ENCODE measurements at places on chromosomes 2 and 18. TPM values are rescaled to one million over a fixed set of nuclear protein-coding genes. Genes with fewer than 3 reads are reported as not detected.

Gene MTHFD2
- 15.6 TPM for total RNA-seq

Gene DNAJB2
- 122 TPM for total RNA-seq

Gene EPHA4
- 49.9 TPM for total RNA-seq

Gene EVX2
- not detected for total RNA-seq

Gene HNMT
- total RNA-seq = 19.6 TPM

Gene ASB18
- total RNA-seq = 0.13 TPM

Gene TLX2
- 0.56 TPM for total RNA-seq

Gene NT5C1B
- not detected for total RNA-seq

Gene CYRIA
- 3.6 TPM for total RNA-seq

Gene PAX3
- total RNA-seq = 13.8 TPM

Gene LRP1B
- 0.11 TPM for total RNA-seq

Gene ACMSD
- not detected for total RNA-seq

Gene HOXD13
- total RNA-seq = not detected

Gene CDK15
- 0.97 TPM for total RNA-seq

Gene DSEL
- total RNA-seq = 4.1 TPM

Gene CDH20
- total RNA-seq = 4.1 TPM

Gene CRACDL
- 11.0 TPM for total RNA-seq

DNA sequence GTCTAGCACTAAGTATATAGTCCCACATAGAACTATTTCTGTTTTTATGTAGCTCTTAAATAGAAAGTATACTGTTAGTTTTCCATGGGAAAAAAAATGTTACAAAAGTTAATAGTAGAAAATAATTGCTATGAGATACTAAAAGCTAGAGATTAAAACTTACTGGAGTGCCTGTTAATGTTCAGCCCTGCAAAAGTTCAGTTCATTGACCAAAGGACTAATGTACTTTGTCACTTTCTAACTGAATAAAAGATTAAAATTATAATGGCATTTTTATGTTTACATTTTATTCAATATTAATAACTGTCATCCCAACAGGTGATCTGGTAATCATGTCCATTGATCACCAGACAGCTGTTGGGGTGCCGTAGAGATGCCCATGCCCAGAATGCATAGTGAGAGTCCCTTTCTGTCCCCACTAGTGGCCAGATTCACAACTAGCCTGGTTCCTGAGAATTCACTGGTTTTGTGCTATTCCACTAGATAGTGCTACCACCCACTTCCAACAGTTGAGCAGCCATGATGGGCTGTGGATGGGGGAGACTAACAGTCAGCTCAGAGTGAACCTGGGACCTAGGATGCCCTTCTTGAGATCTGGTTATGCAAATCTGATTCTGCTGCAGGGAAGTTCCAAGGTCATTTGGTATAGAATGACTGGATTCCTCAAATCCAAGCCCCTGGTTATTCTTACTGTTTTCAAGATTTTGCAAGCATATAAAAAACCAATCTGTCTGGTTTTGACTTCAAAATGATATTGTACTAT lies 57.8 kb downstream of the AFTPH start:
- DNase-seq = no peak

- no peak for DNase-seq
These were observed 43.0 kb downstream of the FIGN start for GRCh38 chr2:163692611-163693482.

DNA sequence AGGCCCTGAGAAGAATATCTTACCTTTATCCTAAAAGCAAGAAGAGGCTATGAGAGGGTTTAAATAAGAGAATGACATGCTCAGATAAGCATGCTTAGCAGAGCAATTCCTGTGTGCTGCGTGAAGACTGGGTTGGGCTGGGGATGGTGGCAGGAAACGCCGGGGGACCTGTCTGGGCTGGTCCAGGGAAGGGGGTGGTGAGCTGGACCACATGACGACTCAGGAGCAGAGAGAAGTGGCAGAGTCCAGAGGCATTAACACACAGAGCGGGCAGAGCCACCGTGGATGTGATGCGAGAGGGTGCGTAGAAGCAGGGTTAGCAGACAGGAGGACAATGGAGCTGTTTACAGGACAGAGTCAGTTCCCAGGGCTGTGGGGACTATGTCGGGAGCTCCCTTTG lies 84.5 kb downstream of the ZBTB7C start:
- DNase-seq = no peak

DNA sequence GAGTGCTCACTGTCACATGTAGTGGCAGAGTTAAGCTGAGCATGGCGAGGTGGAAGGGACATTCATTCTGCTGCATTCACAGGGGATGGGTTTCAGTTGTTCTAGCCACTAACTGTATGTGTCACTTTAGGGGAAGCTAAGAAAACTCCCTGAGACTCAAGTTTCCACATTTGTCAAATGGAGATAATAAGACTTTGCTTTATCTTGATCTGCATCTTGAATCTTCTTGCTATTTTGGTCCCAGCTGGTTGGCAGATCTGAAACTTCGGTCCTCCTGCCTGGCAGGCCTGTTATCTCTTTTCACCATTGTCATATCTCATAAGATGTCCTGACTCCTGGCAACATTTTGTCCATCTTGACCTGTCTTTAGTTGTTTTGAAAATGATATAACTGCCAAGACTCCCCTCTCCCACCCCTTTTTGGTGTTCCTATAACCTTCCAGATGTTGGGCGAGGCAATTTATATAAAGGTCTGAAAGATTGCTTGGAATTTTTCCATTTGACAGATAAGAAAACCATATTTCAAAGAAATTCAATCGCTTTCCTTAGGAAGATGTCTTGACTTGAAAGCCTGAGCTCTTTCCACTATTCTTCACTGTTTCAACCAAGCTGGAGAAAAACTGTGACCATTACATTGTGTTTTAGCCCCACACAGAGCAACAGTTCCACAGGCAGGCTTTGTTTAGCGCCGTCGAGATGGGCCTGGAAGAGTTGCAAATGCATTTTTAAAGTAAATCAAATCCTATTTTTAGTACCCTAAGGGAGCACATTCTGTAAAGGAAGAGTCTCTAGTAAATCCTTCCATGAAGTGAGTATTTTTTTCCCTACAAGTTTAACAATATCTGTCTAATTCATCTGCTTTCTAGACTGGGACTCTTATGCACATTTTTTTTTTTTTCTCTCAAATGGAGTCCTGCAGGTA lies 33.4 kb downstream of the MYCN start:
- DNase-seq = no peak

GRCh38 chr2:36461039-36461681 lies 105.6 kb downstream of the CRIM1 start:
- DNase-seq = no peak

DNA sequence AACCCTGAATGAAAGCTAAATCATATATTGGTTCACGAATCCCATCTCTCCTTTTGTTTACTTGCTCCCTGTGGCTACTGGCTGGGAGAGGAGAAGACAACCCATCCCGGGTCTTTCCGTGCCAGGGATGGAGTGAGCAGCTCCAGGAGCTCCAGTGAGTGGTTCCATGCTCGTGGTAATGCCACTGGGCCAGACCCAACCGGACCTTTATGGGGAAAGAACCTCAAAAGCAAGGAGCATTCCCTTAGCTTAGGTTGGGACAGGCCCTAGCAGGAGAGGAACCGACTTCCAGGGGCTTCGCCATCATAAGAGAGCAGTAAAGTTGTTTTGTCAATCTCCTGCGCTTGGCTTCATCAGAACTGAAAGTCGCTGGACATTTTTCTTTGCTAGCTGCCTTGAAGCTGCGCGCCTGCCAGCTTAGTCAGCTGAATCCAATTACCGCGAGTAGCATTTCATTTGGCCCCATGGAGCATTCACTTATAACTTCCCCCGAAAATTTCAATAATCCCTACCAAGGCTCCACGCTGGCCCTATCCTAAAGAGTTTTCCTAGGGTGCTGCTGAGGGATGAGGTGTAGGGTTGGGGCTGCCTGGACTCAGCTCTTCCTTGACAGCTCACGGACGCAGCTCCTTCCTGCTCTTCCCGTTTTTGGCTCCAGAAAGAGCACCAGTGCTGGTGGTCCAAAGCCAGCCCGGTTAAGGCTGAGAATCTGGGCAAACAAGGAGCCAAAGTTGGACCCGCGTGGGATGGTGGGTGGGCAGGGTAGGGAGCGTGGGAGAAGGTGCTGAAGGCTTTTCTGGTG lies 4.9 kb downstream of the HOXD3 start:
- no peak for DNase-seq

DNA sequence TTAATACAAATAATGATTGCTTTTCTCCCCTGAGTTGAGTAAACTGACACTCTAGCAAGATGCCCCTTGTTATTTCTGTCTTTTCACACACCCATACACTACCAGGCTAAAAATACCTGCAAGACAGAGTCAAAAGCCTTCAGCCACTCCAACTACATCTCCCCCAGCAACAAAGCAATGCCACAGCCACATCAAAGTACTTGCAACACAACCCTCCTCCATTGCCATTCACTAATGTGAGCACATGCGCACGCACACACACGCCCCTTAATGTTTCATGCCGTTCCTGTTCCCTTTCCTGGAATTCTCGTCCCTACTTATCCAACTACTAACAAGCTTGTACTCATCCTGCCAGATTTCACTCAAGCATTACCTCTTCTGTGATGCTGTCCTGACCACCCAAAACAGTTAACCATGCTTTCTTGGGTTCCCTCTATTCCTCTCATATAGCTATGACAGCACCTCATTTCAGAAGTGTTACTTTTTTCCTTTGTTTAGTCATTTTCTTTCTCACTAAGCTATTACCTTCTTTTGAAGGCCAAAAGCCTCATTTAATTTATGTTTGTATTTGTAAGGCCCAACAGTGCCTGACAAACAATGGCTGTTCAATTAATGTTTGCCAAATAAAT lies 29.6 kb downstream of the SLC25A12 start:
- DNase-seq = no peak

- no peak for DNase-seq
These were observed 301.4 kb upstream of the TNP1 start for GRCh38 chr2:217160978-217161973.

- no peak for DNase-seq
These were observed 304.0 kb downstream of the ZNF521 start for GRCh38 chr18:25047983-25048382.

- no peak for DNase-seq
These were observed 197.9 kb downstream of the SH3BP4 start for GRCh38 chr2:235149736-235150135.

DNA sequence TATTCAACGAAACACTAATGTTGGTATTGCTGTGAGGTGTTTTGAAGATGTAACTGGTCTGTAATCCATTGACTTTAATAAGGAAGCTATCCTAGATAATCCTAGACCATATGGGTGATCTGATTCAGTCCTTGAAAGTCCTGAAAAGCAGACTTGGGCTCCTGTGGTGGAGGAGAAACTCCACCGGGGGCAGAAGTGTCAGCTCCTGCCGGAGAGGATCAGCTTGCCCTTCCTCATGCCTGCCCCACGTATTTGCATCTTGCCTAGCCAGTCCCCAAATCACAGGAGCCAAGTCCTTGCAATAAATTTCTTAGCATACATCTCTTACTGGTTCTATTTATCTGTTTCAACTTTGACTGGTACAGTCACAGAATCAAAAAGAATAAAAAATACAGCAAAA lies 144.2 kb upstream of the DLGAP1 start:
- DNase-seq = no peak

- DNase-seq = no peak
These were observed 167.1 kb upstream of the SPHKAP start for GRCh38 chr2:228348516-228349064.

DNA sequence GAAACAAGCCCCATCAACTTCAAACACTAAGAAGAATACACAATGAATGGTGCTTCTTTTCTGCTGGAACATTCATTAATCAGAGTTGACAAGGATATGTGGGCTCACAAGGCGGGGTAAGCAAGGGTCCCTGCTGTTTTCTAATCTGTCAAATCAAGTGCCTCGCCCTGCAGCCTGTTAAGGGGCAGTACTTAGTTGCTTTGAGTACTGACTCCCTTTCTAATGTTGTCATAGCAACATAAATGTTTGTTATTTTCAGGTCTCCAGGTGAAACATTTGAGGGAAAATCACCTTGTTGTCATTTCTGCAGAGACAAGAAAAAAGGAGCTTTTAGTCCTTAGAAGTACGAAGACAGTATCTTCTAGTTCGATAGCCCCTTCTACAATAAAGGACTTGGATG lies 284.7 kb upstream of the PKDCC start:
- no peak for DNase-seq

DNA sequence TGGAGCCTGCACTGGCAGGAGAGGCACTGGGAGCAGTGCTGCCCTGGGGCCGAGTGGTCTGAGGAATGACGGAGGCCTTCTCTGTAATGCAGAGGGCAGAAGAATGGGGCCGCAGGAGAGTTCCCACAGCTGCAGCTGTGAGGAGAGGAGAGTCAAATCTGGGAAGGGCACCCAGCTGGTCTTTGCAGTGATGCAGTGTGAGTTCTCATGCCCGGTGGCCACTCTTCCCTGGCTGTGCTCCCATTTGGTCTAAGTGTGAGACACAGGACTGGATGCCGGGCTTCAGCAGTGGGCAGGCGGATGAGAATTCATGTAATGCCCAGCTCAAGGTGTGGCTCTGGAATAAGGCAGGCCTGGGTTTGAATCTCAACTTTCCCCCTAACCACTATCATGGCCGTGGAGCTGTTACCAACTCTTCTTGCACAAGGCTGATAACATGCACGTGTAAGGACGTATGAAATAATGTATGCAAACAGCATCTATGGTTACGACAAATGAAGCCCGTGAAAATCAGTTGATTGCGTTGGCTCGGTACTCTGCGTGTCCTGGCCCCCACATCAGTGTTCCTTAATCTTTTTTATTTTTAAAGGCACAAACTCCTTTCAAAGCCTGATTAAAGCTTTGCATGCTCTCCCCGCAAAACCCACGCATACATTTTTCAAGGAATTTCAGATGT lies 71.6 kb downstream of the ACKR3 start:
- peak; percentile 47 for DNase-seq

DNA sequence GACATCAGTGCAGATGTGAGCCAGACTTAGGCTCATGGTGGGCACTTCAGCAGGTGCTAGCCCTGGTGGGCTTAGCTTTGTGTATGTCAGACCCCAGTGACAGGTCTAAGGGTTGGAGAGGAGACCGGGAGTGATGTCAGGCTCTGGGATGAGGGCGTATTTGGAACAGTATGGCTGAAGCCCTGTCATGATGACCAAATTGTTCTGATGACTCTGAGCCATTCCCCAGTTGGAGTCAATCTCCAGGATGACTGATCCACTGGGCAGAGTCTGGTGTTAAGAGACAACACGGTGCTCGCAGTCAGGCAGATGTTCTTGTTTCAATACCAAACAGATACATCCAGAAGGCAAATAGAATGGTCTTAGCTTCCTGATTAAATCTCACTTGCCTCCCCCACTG lies 241.5 kb downstream of the SOX11 start:
- no peak for DNase-seq

DNA sequence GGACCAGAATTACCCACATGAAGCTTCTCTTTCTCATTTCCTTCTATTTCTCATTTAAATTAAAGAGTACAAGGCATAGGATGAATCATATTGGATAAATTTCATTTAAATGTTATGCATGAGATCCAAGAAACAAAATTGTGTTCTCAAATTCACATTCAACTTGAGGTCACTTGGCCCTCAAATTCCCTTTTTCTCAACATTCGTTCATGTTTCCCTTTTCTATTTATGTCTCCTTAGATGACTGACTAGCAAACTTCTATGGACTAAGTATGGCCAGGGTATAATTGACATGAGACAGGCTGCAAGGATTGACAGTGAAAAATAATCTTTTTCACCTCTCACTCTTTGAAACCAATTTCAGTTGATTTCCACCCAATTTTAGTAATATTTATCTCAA lies 4.0 kb upstream of the LDLRAD4 start:
- no peak for DNase-seq

- no peak for DNase-seq
These were observed 261.3 kb upstream of the NCKAP5 start for GRCh38 chr2:133829450-133830020.

GRCh38 chr2:215535741-215536140 lies 99.9 kb upstream of the FN1 start:
- DNase-seq = no peak

Measured in suprapubic skin (tissue), 4 donors.